ENCODE measurements at places on chromosomes 12 and 14.

DNA sequence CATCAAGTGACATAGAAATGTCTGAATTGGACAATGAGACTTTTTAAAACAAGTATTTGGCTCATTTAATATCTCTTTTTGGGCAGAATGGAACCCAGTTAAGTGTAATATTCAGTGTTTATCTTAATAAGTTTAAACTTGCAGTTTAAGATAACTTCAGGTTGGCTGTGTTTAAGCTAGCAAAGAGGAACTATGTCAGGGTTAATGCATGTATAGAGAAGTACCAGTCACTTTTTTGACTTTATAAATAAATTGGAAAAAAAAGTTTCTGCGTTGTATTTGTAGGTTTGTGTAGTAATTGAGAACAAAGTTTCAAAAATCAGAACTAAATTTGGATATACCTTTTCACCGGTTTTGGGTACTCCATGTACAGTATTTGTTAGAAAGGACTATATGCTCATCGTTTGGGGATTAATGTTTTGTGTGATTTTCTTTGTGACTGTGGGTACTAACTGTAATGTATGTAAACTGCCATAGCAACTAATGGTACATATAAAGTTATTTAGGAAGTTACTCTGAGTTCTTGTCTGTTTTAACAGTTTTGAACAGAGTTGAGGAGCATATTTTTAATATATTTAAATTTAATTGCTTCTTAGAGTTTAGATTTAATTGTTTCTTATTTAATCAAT lies 4.5 kb downstream of the HMGA2 start:
- no peak for DNase-seq

GRCh38 chr12:906062-906585 lies 43.4 kb downstream of the RAD52 start:
- DNase-seq = no peak

DNA sequence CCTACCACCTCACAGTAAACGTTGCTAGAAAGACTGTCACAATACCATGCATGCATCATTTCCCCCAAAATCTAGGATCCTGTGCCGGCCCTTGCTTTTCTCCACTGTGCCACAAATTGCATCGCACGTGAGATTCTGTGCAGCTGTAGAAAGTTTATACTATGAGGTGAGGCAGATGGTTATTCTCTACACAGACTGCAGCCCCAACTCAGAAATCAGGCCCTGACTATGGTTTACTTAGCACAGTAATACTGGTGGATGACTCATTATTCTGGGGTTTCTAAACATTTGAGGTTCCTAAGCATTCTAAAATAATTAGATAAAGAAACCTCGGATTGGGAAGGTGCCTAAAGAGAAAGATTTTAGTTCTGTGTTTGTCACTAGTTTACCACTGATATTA lies 163.8 kb upstream of the CCDC198 start:
- no peak for DNase-seq

DNA sequence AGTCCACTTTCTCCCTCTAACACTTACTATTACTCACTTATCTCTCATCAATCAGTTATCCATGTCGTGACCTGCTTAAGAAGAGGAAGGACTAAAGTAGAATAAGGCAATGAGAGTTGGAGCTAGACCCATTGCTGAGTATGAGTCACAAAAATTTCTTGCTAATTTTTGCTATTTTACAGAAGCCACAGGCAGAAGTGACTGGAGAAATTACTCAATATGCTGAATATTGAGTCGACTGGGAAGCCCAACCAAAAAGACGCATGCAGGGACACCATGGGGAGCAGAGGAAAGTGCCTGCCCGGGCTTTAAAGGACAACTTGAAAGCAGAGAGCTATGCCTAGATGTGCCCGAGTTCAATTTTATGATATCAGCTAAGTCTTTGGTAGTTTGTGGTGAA lies 115.4 kb upstream of the FOXG1 start:
- no peak for DNase-seq

- DNase-seq = peak; percentile 65
Measured at GRCh38 chr12:45989721-45990467, 480 bp downstream of the SCAF11 start.

All from activated CD4-positive, alpha-beta T cell treated with anti-CD3 and anti-CD28 coated beads for 48 hours (primary cell).